ENCODE measurements at places on chromosomes 3 and 15. TPM values are rescaled to one million over a fixed set of nuclear protein-coding genes. Genes with fewer than 3 reads are reported as not detected.

GRCh38 chr3:50490424-50490823, 13.0 kb downstream of the CACNA2D2 start:
- no peaks in the 10 kb centered on the region for H3K36me3 ChIP-seq
- H3K27me3 ChIP-seq: no peaks in the 10 kb centered on the region
- no peak overlapping the region for H3K27ac ChIP-seq
- no peak overlapping the region for H3K4me3 ChIP-seq

- no peaks in the 10 kb centered on the region for H3K4me1 ChIP-seq
- no peaks in the 10 kb centered on the region for H3K36me3 ChIP-seq
- H3K4me3 ChIP-seq: peak overlapping the region; percentile 25
- no peak overlapping the region for H3K27ac ChIP-seq
- H3K27me3 ChIP-seq: no peaks in the 10 kb centered on the region
These were observed 6.7 kb downstream of the EPHA3 start for GRCh38 chr3:89113893-89114840.

GRCh38 chr3:112860898-112861297, 14.2 kb upstream of the CD200R1L start:
- no peaks in the 10 kb centered on the region for H3K27me3 ChIP-seq
- H3K4me1 ChIP-seq: no peaks in the 10 kb centered on the region
- no peak overlapping the region for H3K4me3 ChIP-seq

DNA sequence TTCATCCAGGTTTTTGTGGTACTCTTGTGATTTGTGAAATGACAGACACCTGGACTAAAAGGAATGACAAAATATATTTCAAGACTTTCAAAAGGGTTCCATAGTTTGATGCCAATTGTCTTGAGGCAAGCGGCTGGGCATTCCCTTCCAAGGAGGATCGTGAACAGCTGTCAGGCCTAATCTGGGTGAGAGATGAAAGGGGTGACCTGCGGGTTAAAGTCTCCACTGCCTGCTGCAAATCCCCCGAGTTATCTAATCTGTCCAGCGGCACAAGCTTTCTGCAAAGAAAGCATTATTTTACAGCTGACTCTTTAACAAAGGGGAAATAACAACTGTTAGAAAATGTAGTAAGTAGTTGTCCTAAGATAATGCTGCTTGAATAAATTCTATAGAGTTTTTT, 128.7 kb upstream of the MB21D2 start:
- no peaks in the 10 kb centered on the region for H3K4me1 ChIP-seq
- no peaks in the 10 kb centered on the region for H3K36me3 ChIP-seq
- H3K27ac ChIP-seq: no peak overlapping the region
- H3K27me3 ChIP-seq: no peaks in the 10 kb centered on the region
- DNase-seq: no peak
- H3K4me3 ChIP-seq: no peak overlapping the region

- no peaks in the 10 kb centered on the region for H3K27me3 ChIP-seq
- H3K27ac ChIP-seq: no peak overlapping the region
- no peaks in the 10 kb centered on the region for H3K36me3 ChIP-seq
- H3K4me1 ChIP-seq: no peaks in the 10 kb centered on the region
- H3K4me3 ChIP-seq: no peak overlapping the region
These were observed 649.7 kb upstream of the CBLB start for GRCh38 chr3:106518516-106518915.

- H3K27me3 ChIP-seq: no peaks in the 10 kb centered on the region
- peaks cover 1% of the 10 kb centered on the region for H3K4me1 ChIP-seq
- H3K27ac ChIP-seq: no peak overlapping the region
- no peak for DNase-seq
- no peaks in the 10 kb centered on the region for H3K36me3 ChIP-seq
These were observed 201.6 kb downstream of the THSD4 start for GRCh38 chr15:71316911-71317310.

The CCDC39 gene
- not detected for total RNA-seq

- no peaks in the 10 kb centered on the region for H3K36me3 ChIP-seq
- no peaks in the 10 kb centered on the region for H3K27me3 ChIP-seq
- no peak overlapping the region for H3K4me3 ChIP-seq
These were observed 59.9 kb downstream of the MECOM start for GRCh38 chr3:169603661-169604060.

The HTR3E gene
- total RNA-seq: not detected

GRCh38 chr3:195877136-195877715, 31.1 kb downstream of the TNK2 start:
- H3K36me3 ChIP-seq: peaks cover 13% of the 10 kb centered on the region
- H3K4me1 ChIP-seq: no peaks in the 10 kb centered on the region
- H3K4me3 ChIP-seq: no peak overlapping the region
- H3K27ac ChIP-seq: no peak overlapping the region

The MYD88 gene
- 60.3 TPM for total RNA-seq

GRCh38 chr3:14562121-14562890, 22.2 kb upstream of the GRIP2 start:
- no peaks in the 10 kb centered on the region for H3K27me3 ChIP-seq
- H3K4me3 ChIP-seq: no peak overlapping the region
- H3K4me1 ChIP-seq: no peaks in the 10 kb centered on the region
- no peaks in the 10 kb centered on the region for H3K36me3 ChIP-seq

DNA sequence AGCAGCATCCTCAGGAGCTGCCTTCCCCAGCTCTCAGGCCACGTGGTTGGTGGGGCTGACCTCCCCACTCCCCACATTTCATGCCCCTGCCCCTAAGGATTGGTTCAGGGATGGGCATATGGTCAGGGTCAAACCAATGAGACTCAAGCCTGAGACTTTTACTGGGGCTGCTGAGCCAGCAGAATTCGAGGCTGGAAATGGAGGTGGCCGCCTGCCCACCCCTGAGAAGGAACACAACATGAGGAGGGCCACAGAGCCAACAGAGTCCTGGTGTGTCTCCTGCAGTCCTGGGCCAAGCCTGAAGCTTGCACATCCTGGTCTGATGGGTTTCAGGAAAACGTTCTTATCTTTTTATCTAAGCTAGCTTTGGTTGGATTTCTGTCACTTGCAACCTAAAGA, 5.9 kb downstream of the EHD4 start:
- no peak overlapping the region for H3K27ac ChIP-seq
- H3K4me3 ChIP-seq: no peak overlapping the region
- no peak for DNase-seq
- no peaks in the 10 kb centered on the region for H3K36me3 ChIP-seq
- H3K27me3 ChIP-seq: no peaks in the 10 kb centered on the region

DNA sequence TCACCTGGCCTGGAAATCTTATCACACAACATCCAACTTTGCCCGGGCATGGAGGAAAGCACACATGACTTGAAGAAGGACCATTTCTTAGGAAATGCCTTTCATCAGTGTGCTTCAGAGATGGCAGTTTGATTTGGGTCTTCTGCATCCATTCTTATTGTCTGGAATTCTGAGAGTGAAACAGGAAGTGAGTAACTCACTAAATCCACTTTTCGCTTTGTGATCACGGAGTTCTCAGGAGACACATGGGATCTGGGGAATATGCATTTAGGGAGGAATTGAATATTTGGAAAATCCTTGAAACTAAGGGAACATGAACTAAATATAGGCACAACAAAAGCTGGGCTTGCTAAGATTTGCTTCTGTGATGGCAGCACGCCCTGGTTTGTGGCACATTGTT, 212.5 kb upstream of the FEZF2 start:
- H3K36me3 ChIP-seq: no peaks in the 10 kb centered on the region
- no peak overlapping the region for H3K4me3 ChIP-seq

The PLCB2 gene
- total RNA-seq: 10.6 TPM

DNA sequence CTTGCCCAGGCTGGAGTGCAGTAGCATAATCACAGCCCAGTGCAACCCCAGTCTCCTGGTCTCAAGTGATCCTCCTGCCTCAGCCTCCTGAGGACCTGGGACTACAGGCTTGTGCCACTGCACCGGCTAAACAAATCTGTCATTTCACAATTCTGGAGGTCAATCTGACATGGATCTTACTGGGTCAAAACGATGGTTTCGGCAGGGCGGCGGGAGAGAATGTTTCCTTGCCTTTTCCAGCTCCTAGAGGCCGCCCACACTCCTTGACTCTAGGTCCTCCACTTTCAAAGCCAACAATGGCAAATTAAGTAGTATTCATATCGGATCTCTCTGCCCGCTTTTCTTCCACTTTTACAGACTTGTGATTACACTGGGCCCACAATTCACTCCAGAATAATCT, 14.8 kb downstream of the ATP10A start:
- no peaks in the 10 kb centered on the region for H3K4me1 ChIP-seq
- H3K27ac ChIP-seq: no peak overlapping the region
- no peak for DNase-seq
- no peaks in the 10 kb centered on the region for H3K36me3 ChIP-seq
- H3K27me3 ChIP-seq: peaks cover 5% of the 10 kb centered on the region
- no peak overlapping the region for H3K4me3 ChIP-seq

The MUC13 gene
- total RNA-seq: not detected

The EFCAB12 gene
- total RNA-seq: 0.37 TPM

GRCh38 chr3:135929670-135930069, 35.9 kb upstream of the PPP2R3A start:
- H3K36me3 ChIP-seq: no peaks in the 10 kb centered on the region
- H3K27me3 ChIP-seq: no peaks in the 10 kb centered on the region
- no peak overlapping the region for H3K27ac ChIP-seq
- no peak overlapping the region for H3K4me3 ChIP-seq
- no peak for DNase-seq
